HepG2 (cell line): ENCODE measurements at places on chromosomes 4 and X.

GRCh38 chrX:21744060-21744459, 13.9 kb downstream of the SMPX start:
- DNase-seq, result no peak

GRCh38 chr4:55385201-55385649, 10.5 kb upstream of the TMEM165 start:
- DNase-seq, result peak; percentile 24

DNA sequence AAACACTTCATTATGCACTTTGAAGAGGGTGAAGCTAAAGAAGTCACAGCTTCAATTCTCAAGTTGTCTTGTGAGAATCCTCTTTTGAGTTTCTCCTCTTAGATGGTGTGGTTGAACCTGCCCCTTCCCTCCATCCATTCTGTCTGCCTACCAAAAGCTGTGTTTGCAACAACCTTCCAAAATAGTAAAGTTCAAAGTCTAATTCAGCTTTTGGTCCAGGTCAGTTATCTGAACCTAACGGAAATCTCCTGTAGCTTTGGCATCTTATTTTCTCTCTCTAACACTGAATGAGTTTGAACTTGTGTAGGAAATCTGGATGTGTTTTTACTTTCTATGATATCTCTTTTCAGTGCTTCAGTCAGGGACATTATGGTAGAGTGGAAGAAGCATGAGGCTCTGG, 201.7 kb upstream of the AR start:
- DNase-seq, result no peak

DNA sequence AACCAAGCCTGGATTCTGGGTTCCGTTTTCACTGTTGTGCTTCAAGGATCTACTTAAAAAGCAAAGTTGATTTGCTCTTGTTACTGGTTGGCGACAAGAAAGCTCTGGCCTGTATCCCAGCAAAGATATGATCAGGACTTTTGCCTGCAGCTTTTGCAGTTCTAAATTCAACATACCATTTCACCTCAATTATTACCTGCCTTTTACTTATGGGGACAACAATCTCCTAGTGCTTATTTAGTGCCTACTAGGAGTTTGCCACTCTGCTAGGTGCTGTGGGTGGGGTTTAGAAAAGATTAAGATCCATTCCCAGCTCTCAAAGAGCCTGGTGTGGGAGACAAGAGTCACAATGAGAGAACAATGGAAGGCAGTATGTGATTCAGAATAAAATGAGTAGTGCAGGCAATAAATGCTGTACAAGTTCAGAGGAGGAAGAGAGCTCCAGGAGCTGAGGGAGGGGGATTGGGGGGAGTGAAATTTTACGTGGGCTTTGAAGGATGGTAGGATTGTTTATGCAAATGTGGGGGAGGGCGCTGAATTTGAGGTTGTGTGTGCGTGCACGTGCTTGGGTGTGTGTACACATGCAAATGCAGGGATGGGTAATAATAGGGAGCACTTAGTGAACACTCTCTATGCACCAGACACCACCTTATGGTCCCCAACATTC, 5.0 kb upstream of the TMEM164 start:
- no peak for DNase-seq

- DNase-seq, result no peak
Observed at GRCh38 chrX:15749642-15750610, 11.9 kb downstream of the CA5B start.

- DNase-seq, result no peak
Observed at GRCh38 chr4:173866322-173867026, 336.4 kb upstream of the HAND2 start.

- no peak for DNase-seq
Observed at GRCh38 chr4:10104211-10104990, 12.2 kb downstream of the WDR1 start.

DNA sequence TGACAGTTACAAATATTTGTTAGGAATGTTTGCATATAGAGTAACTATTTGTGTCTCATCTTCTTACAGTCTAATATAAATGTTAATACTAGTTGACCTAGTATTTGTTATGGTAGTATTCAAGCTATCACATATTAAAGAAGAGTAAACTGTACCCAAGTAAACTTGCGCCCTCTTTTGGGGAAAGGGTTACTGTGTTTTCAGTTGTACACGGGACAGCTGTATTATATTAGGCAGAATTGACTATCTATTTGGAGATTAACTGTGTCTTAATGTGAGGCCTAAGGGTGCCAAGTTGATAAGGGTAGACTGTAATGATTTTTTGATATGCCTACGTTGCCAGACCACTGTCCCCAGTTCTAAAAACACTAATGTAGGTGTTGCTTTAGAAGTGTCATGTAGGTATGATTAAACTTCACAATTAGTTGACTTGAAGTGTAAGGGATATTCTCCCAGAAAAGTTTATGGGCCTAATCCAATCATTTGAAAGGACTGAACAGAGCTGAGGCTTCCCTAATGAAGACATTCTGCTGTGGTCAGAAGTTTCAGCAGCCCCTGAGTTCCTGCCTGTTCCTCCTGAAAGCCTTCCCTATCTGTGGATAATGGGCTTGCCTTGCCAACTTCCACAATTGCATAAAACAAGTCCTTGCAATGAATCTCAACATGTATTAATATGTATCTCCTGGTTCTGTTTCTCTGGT, 172.8 kb upstream of the CXCL13 start:
- DNase-seq, result peak; percentile 5

GRCh38 chr4:73311428-73311827, 52.8 kb upstream of the ANKRD17 start:
- peak; percentile 12 for DNase-seq

DNA sequence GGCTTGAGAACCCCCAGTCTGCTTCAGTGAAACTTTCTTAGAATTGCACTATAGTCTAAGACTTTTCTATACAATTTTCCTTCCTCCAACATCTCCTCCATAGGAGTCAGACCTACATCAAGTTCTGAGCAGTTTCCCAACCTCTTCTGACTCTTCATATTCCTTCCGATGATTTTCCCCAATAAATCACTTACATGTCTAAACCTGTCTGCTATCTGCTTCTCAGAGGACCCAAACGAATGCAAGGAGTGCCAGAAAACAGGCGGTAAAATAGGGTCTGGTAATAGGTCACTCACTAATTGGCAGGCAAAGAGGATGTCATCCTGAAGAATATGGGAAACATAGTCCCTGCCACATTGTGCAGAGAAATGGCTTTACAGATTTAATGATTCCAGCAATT, 153.9 kb downstream of the PCDH18 start:
- no peak for DNase-seq

DNA sequence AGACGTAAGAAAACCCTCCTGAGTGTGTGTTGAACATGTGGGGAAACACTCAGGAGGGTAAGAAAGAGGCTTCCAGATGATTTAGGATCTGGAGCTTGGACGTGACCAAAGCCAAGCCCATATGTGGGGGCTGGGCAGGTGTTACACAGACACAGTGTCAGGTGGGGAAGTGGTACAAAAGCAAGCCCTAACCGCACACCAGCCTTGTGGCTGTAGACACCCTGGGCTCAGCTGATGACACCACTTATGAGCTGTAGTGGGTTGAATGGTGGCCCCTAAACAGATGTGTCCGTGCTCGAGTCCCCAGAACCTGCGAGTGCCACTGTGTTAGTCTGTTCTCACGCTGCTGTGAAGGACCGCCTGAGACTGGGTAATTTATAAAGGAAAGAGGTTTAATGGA, 25.0 kb upstream of the NSG1 start:
- DNase-seq, result no peak

DNA sequence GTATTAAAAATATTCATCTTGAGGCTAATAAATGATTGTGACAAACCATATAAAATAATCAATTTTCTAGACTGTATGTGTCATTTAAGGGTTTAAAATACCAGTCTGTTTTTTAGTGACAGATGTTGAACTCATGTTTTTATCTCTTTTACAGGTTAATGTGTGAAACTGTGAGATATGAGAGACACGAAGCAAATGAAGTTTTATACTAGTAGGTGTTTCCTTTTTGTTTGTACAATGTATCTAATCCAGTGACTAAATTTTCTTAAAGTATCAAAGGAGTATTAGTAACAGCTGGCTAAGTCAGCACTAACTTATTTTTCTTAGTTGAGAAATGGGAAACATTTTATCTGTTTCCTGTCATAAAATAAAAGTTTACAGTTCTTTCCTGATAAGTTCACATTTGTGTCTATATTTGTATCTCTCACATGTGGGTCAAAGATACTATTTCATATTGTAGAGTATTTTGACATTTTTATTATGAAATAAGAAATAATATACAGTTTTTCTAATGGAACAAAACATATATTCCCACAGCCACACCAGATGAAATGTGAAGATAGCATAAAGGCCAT, 90.3 kb downstream of the RAPGEF2 start:
- no peak for DNase-seq

GRCh38 chrX:116111497-116111896, 59.0 kb upstream of the AGTR2 start:
- no peak for DNase-seq

- no peak for DNase-seq
Observed at GRCh38 chr4:124183926-124184325, 528.6 kb downstream of the ANKRD50 start.

DNA sequence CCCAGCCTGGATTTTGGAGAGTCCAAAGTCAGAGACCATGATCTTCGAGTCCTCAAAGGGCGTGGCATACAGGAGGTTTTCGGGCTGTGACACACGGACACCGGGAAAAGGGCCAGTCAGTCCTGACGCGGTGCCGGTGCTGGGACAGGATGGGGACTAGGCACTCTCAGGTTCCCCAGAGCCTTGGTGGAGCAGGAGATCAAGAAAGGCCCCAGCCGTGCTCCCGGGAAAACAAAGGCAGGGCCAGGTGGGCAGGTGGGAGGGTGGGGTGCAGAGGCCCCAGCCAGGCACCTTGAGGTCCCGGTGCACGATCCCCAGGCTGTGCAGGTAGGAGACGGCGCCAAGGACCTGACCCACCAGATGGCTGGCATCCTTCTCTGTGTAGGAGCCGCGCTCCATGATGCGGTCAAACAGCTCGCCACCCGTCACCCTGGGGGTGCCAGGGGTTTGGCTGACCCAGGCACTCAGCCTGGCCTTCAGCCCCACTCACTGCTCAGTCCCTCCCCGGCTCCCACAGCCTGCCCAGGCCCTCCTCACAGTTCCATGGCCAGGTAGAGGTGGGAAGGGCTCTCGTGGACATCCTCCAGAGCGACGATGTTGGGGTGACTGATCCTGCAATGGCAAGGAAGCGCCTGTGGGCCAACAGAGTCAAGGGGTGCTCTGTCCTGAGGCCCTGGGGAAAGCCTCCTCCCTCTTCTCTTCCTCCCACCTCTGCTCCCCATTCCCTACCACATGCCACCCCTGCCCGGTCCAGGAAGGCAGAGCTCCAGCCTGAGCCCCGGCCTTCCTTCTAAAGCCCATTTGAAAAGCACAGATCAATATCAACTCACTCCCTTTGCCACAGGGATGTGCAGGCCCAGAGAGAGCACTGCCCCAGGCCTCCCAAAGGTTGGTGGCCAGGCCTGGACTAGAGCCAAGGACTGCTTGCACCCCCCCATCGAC, 1.8 kb downstream of the PNCK start:
- DNase-seq, result no peak

GRCh38 chr4:111400741-111401140, 744.5 kb upstream of the FAM241A start:
- DNase-seq, result no peak

DNA sequence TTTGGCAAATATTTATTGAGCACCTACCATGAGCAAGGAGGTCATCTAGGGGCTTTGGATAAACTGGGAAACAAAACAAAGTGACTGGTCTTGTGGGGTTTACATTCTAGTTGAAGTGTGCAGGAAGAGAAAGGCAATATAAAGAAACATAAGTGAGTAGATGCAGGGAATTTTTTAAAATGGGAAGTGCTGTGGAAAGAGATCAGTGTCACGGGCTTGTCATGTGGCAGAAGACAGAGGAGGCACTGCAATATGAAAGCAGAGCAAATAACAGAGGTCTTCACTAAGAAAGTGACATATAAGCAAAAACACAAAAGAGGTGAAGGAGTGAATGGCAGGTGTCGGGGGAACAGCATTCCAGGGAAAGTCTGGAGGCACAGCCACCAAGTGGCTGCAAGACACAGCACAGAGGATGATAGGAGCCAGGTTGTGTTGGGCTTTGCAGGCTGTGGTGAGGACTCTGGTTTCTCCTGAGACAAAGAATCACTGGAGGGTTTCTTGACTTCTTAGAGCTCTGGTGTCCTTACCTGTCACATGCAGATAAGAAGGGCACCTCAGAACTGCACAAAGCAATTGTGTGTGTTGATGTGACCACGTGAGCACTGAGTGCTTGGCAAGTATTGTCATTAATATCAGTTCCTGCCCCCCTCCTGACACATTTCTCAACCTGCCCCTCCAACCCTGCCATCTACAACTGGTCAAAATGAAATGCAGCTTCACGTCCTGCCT, 143.5 kb downstream of the TSPAN5 start:
- DNase-seq, result no peak

GRCh38 chr4:81896936-81897335, 425.2 kb upstream of the RASGEF1B start:
- no peak for DNase-seq

DNA sequence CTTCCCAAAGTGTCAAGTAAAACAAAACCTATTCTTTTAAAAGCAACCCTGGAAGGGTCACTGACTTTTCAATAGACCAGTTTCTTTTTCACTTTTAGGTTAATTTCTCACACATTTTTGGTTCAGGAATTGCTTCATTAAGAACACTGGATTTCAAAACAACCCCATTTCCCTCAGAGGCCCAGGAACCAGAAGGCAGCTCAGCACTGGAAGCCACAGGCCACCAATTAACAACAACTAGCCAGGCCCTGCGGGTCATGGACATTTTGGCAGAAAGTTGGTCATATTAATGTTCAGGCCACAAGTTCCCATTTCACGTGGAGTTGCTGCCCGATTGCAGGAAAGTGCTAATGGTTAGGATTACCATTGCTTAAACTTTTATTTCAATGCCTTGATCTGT, 39.8 kb downstream of the HAND2 start:
- DNase-seq, result no peak

- DNase-seq, result no peak
Observed at GRCh38 chr4:112593438-112594133, 43.1 kb downstream of the ZGRF1 start.

DNA sequence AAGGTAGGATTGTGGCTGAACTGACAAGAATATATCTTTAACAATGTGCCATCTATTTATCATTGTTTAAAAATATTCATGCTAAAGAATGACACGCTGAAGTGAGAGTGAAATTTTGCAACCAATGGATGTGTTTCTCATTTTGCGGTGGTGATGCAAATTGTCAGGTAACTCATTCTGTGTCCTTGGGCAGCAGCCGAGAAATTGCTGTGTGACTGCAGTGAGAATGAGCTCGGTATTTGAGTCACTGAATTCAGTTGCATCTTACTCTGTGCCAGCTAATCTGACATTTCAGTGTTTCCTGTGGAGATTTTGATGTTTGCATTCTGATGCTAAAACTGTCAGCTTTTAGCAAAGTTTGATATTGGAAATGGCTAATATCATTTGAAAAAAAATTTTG, 28.1 kb downstream of the MCUB start:
- DNase-seq, result no peak

DNA sequence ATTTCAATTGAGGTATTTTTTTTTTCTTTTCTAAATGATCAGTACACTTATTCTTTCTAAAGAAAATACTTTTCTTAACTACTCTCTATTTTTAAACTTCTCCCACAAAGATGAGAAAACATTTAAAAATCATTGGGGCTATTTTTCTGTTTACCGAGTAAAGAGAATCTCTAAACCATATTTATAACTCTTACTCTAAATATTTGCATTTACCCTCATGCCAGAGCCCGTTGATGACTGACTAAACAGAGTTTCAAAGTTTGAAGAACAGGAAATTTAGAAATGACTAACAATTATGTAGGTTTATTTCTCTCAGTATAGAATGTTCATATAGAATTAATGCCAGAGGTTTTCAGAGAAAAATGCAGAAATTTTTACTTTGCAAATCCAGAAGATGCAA, 2.7 kb upstream of the ALB start:
- no peak for DNase-seq
